ENCODE measurements at places on chromosomes 3 and 15. TPM values are rescaled to one million over a fixed set of nuclear protein-coding genes. Genes with fewer than 3 reads are reported as not detected.

DNA sequence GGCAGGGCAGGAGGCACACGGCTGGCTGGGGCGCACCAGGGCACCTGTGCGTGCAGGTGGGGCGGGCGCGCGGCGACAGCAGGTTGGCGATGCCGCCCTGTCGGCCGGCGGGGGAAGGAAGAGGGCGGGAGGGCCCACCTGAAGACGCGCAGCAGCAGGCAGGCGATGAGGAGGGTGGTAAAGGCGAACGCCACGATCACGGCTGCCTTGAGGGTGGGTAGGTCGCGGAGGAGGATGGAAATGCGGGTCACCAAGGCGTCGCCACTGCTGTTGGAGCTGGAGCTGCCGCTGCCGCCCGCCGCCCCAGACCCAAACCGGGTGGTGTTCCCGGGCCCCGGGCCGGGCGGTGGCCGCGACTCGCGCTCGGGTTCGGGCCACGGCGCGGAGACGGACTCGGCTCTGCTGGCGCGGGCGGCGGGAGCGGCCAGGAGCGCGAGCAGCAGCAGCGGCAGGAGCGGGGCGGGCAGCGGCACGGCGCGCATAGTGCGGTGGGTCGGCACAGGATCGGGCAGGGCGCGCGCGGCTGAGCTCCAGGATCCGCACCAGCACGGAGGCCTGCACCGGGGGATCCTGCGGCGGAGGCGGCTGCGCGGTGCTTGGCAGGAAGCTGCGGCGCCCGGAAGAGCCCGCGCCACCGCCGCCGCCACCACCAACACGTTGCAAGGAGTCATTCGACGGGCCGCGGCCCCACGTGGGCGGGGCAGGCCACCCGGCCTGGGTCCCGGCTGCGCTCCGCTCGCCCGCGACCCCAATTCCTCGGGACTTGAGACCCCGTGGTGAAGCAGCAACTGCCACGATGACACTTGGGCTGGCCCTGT, at the start of gene FAM174B:
Gene FAM174B, minus strand, starts transcription at position 598 of the 818 bp plus-strand sequence.
- peak; percentile 61 for DNase-seq

GRCh38 chr3:126346466-126346865, 10.7 kb downstream of the KLF15 start:
- peak; percentile 29 for DNase-seq

- no peak for DNase-seq
Observed at GRCh38 chr3:175477651-175478224, 618.6 kb downstream of the NAALADL2 start.

GRCh38 chr3:105598042-105598796, 231.5 kb downstream of the ALCAM start:
- no peak for DNase-seq

GRCh38 chr3:9013782-9014563, 50.7 kb upstream of the RAD18 start:
- DNase-seq: no peak

DNA sequence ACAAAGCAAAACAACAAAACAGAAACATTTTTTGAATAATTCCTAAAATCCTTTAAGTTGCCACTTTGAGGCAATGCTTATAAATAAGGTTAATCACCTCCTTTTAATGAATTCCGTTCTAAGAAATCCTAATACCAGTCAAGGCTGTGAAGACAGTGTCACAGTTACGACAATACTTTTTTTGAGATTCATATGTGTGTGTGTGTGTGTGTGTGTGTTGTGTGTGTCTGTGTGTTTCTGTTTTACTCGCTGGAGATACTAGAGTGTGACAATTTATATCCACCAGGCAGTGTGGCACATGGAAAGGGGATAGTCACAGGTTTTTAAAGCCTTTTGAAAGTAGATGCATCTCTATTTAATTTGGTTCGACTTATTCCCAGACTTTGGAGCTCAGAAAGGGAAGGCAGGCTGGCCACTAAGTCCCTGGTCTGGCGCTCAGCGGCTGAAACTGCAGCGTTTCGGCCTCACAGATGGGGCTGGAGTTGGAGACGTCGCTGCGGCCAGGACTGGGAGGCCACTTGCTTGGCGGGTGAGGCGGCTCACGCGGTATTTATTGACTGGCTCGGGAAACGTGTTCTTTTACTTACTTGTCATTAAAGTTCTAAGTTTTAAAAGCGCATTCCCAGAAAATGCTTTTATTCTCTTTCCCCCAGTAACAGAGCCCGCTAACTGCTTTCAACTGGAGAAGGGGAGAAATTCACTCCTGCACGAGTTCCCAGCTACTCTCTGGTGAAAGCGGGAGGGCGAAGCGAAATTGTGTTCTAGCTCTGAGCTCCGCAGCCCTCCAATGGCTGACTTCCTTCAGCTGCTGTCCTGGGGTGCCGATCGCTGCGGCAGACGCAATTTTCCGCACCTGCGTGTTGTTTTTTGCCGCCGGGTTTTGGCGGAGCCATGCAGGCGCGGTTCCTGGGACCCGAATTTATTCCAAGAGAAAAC, 13.7 kb downstream of the ZIC1 start:
- DNase-seq: no peak

DNA sequence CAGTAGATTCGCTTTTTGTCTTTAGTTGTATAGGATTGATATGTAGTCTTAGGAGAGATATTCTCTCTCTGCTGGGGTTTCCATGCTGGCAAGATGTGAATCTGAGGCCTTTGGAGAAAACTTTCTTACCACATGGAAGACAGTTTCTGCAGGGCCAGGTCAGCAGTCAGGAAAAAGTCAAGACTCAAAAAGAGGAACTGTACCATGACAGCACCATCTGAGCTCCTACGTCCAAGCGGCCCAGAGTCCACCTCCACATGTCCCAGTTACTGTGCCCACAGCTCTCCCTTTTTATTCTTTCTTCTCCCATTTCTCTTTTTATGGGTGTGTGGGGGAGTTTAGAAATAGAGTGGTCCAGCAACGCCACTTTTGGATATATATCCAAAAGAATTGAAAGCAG, 172.0 kb downstream of the MTHFS start:
- DNase-seq: no peak

GRCh38 chr3:194760494-194761137, 74.9 kb downstream of the FAM43A start:
- DNase-seq: no peak

GRCh38 chr15:73366766-73367623, 1.8 kb downstream of the HCN4 start:
- no peak for DNase-seq

Gene CELF6
- 3.4 TPM for total RNA-seq

Gene SERINC4
- 0.34 TPM for total RNA-seq

Measured in ureter (tissue), 1 donor.